ENCODE measurements at places on chromosomes 4 and X.
A peak's percentile ranks its signal among the peaks of the same experiment; 100 is the strongest.

DNA sequence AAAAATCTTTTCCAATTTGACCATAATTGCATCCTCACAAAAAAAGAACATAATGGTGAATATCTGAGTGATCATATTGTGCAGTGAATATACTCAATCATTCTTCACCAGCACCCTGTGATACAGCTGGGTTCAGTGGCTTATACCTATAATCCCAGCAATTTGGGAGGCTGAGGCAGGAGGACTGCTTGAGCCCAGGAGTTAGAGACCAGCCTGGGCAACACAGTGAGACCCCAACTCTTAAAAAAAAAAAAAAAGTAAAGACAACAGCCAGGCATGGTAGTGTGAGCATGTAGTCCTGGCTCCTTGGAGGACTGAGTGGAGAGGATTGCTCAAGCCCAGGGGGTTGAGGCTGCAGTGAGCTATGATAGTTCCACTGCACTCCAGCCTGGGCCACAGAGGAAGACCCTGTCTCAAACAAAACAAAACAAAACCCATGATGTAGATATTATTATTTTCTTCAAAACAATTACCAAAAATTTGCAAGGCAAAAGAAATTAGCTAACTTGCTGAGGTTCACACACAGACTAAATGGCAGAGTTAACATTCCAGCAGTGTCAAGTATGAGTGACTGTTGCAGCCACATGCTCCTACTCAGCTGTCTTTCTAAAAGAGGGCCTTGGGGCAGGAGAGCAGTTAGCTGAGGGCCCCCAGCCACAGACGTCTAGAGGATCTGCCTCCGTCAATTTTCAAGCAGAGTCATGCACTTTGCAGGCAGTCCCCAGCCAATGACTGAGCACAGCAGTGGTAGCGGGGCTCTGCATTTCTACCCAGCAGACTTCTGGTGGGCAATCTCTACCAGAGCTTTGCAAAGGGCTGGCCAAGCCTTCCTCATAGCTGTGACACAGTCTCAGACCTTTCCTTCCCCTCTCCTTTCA lies 33.4 kb downstream of the ADGRA3 start:
- no peak for DNase-seq

- no peak for DNase-seq
Measured at GRCh38 chr4:115187136-115187535, 73.7 kb upstream of the NDST4 start.

DNA sequence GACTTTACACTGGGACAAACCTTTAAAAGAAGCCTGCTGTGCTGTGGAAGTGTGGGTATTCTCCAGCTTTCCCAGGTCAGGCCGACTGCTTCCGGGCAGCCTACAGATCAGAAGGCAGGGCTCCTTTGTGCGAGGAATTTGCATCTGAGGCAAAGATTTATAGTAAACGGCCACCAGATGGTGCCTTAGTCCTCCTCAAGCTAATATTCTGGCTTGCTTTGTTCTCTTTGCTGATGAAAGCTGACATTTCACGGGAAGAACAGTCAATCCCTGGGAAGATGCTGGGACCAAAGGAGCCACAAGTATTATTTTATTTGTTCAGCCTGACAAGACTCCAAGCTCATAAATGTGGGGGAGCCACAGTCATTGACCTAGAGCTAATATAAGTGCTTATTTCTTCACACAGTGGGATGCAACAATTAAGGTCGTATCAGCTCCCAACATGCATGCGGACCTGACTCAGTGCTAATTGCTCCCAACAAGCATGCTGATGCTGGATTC lies 120.7 kb upstream of the TRIM2 start:
- peak; percentile 65 for DNase-seq

GRCh38 chr4:47490550-47490949 lies 5.5 kb downstream of the ATP10D start:
- peak; percentile 30 for DNase-seq

DNA sequence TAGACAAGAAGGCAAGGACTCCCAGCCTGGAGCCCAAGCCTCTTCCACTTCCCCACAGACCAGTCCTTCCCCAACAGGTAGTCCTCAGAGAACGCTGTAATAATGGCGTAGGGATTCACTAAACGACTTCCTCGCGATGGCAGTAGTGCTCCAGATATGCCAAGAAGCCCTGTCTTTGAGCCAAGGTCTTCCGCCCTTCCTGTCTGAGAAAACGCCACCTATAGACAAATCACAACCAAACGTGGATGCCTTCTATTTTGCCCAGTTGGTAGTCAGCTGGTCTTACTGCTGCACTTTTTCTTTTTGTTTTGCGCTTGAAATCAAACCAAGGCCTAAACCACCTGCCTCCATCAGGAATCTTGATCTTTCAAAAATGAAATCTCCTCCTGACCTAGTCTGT lies 203.3 kb downstream of the OR13H1 start:
- DNase-seq = no peak

DNA sequence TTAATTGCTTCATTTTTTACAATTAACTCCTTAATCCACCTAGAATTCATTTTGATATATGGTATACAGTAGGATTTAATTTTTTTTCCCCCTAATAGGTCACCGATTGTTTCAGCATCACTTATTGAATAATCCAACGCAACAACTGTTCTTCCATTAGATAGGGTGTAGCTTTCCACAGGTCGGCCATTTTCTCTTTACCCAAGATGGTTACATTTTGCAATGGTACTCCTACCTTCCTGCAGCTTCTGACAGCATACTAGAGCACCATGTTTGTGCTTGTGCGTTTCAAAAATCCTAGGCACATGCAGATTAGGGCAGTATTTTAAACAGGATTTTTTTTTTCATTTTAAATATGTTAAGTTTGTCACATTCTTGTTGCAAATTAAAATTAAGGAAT lies 2.3 kb downstream of the LINC00632 start:
- no peak for DNase-seq

DNA sequence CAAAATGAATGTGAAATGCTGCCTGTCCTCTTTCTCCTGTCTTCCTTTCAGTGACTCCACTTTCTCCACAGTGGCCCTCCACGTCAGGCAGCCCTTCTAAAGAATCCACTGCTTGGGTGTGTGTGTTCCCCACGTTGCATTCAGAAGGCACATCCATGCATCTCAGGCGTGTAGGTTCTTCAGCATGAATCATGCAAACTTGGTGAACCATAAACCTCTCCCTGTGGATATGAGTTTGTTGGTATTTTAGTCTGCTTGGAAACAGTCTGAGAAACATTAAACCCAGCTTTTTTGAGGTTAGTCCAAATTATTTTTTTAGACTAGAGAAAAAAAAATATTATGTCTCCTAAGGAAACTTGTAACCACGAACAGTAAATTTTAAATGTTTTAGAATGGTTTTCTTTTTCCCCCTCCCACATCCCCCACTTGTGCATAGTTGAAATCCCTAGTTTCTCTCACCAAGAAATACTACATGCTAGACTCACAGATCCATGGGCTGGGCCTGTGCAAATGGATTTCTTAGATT lies 251.6 kb downstream of the CBR4 start:
- no peak for DNase-seq

DNA sequence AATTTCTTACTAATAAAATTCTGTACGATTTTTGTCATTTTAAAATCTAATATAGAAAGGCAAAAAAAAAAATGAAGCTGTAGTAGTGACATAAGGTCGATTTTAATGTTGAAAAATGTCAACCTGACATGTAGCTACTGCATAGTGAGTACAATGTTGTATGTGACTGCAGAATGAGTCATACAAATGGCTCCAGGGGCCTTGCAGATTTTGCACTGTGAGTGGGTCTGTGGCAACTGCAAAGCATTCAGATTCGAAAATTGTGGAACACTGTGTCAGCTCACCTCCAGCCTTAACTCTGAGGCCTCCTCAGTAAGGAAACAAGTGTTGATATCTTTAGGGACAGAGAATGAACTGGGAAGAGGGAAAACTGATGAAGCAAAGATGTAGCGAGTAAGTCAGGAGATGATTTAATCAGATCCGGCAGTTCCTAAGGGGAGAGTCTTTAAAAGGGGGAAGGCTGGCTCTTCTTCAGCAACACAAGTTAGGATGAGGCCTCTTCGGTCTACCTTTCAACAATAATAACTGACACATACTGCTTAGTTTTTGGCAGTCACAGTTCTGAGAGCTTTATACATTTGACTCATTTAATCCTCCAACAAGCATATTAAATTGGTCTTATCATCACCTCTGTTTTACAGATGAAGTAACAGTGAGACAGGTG lies 24.9 kb downstream of the TKTL2 start:
- DNase-seq = no peak

- no peak for DNase-seq
Measured at GRCh38 chrX:155242300-155242699, 22.0 kb downstream of the RAB39B start.

DNA sequence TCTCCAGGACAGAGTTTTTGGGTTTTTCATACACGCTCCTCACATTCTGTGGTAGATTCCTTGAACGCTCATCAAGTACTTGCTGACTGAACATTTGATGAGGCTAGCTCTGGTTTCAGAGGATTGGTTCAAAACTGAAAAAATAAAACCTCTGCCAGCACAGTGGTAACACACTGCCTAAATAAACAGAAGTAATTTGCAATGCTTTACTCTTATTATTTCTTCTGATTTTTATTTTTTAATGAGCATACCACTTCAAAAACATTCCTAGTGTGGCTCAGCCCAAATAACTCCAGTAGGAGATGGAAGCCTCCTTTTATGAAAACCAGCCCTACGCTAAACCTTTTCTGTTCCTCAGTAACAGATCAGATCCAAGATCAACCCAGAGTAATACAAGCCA lies 72.0 kb upstream of the INTU start:
- no peak for DNase-seq

- DNase-seq = no peak
Measured at GRCh38 chrX:116417968-116418367, 18.4 kb upstream of the SLC6A14 start.

- DNase-seq = no peak
Measured at GRCh38 chr4:52711834-52712250, 39.4 kb downstream of the ERVMER34-1 start.

Data from CD4-positive, alpha-beta T cell treated with Interleukin-12 subunit alpha and Interleukin-12 subunit beta, for 1 hour (primary cell).